ENCODE measurements at places on chromosomes 1 and 21. TPM values are rescaled to one million over a fixed set of nuclear protein-coding genes. Genes with fewer than 3 reads are reported as not detected.

- no peak overlapping the region for H3K4me3 ChIP-seq
- H3K27me3 ChIP-seq: no peaks in the 10 kb centered on the region
- no peak for DNase-seq
- no peak overlapping the region for H3K27ac ChIP-seq
- no peaks in the 10 kb centered on the region for H3K36me3 ChIP-seq
- no peaks in the 10 kb centered on the region for H3K4me1 ChIP-seq
Measured at GRCh38 chr1:29324771-29325351, 88.5 kb downstream of the PTPRU start.

- DNase-seq: no peak
- H3K27ac ChIP-seq: no peak overlapping the region
- H3K27me3 ChIP-seq: no peaks in the 10 kb centered on the region
Measured at GRCh38 chr1:52346653-52347052, 19.4 kb downstream of the CC2D1B start.

GRCh38 chr1:206769304-206769731, 1.3 kb upstream of the IL19 start:
- H3K27me3 ChIP-seq: peaks cover 59% of the 10 kb centered on the region
- no peak overlapping the region for H3K27ac ChIP-seq
- H3K4me1 ChIP-seq: peaks cover 9% of the 10 kb centered on the region
- no peak overlapping the region for H3K4me3 ChIP-seq

DNA sequence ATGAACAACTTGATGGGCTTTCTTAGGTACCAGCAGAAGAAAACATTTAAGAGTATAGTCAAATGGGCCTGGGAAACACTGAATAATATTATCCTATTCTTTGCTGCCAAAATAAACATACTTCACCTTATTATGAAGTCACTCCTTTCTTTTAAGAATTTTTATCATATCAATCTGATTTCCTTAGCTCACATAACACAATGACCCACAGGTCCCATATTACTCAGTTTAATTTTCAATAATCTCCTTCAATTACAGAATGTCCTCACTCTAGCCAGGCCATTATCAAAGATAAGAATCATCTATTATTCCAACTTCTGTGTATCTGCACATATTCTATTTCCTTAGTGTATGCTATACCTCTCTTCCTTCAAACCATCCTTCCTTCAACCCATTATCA, 63.0 kb downstream of the PIGK start:
- no peak overlapping the region for H3K4me3 ChIP-seq
- H3K36me3 ChIP-seq: peaks cover 41% of the 10 kb centered on the region
- H3K4me1 ChIP-seq: no peaks in the 10 kb centered on the region
- H3K27ac ChIP-seq: no peak overlapping the region

GRCh38 chr1:92864131-92864530, 32.3 kb downstream of the RPL5 start:
- no peak overlapping the region for H3K27ac ChIP-seq
- no peak overlapping the region for H3K4me3 ChIP-seq
- H3K4me1 ChIP-seq: peaks cover 4% of the 10 kb centered on the region

DNA sequence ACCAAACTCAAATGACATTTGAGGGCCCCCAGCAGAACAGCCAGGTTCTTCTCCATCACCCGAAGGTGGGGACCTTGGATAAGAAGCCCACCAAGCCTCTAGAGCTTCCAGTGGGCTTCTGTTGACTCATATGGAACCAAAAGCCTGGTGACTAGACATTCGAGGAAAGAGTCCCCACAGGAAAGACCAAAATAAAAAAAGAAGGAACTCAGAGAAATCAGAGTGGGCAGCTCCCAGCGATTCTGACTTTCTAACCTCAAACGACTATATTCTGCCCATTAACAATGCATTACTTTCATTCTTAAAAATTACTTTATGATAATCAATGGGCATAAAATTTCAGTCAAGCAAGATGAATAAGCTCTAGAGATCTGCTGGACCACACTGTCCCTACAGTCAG, 9.6 kb upstream of the CHIT1 start:
- no peak overlapping the region for H3K27ac ChIP-seq
- no peak for DNase-seq
- H3K27me3 ChIP-seq: peaks cover 29% of the 10 kb centered on the region
- H3K4me3 ChIP-seq: no peak overlapping the region

DNA sequence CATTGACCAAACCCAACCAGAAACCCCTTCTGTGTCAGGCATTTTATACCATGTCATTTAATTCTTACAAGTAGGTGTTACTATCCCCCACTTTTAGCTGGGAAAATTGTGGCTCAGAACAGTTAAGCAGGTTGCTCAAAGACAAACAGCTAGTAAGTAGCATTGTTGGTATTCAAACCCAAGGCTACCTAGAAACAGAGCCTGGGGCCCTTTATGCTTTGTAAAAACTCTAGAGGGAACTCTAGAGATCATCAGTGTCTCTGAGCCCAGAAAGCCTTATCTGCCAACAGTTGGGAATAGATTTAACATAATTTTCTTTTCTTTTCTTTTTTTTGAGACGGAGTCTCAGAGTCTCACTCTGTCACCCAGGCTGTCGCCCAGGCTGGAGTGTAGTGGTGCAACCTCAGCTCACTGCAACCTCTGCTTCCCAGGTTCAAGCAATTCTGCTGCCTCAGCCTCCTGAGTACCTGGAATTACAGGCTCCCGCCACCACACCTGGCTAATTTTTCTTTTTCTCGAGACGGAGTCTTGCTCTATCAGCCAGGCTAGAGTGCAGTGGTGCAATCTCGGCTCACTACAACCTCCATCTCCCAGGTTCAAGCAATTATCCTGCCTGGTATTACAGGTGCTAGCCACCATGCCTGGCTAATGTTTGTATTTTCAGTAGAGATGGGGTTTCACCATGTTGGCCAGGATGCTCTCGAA, 48.5 kb upstream of the OSBPL9 start:
- H3K4me3 ChIP-seq: no peak overlapping the region
- peak; percentile 46 for DNase-seq
- peaks cover 63% of the 10 kb centered on the region for H3K4me1 ChIP-seq
- no peaks in the 10 kb centered on the region for H3K36me3 ChIP-seq

DNA sequence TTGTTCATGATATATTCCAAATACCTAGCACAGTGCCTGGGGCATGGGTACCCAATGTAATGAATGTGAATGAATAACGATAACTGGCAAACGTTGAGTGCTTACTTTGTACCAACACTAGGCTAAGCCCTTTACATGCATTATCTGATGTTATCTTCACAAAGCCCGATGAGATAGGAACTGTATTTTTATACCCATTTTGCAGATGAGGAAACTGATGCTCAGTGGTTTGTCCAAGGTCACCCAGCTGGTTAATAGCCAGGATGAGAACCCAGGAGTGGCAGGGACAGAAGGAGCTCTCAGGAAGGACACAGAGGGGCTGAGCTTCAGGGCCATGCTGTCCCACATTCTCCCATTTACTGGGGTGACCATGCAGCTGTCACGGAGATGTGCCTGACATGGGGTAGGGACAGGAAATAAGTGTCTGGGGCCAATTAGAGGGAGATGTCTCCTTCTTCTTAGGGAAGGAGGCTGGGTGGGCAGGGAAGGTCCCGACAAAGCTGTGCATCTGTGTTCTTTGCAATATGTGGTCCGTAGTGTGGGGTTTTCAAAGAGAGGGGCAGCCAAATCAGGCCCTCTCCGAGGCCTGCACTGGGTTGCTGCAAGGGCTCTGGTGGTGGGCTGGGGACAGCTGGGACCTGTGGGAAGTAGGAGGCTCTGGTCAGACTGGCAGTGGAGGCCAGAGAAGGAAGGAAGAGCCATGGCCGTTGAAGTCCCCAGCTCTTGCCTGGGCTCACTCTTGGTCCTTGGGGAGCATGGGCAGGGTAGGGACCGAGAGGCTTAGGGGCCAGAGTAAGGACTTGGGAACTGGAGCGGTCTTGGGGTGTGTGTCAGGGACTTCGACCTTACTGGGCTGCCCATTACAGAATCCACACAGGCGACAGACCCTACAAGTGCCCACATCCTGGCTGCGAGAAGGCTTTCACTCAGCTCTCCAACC, 26.6 kb downstream of the A3GALT2 start:
- no peak overlapping the region for H3K4me3 ChIP-seq

DNA sequence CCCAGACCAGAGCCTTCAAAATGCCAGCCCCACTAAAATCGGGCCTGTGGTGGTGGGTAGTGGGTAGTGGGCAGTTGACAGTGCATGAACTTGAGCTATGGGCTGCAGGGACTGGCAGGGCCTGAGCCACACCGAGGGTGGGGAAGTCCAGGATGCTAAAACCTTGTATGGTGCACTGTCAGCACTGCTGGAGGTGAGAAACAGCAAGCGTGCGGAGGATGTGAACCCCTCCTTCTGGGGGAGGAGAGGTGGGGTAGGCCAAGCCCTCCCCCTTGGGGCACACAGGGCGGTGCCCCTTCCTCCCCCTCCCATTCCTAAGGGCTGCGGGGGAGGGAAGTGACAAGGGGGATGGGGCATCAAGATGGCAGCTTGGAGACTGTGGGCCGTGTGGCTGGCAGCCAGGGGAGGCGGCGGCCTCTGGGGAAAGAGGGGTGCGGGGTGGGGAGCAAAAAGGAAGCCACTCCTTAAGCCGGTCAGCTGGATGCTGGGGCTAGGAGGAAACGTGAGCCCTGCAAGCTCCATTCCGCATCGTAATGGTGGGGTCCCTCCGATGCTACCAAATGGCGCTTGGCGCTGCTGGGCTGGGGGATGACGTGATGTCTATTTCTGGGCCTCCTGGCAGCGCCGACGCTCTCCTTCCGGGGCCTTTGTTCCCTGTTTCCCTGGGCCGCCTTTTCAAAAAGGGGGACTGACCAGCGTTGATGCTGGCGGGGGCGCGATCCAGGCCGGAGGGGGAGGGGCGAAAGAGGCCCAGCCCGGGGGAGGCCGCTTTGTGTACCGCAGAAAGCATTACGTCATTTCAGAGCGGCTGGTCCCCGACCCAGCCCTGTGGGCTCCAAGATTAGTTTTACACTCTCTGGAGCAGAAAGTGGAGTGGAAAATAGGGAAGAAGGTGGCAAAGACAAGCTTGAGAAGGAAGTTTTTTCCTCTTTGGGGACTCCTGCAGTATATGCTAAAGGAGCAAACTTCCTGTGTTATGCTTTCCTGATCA, 809 bp downstream of the SYT11 start:
- no peaks in the 10 kb centered on the region for H3K36me3 ChIP-seq
- no peak for DNase-seq
- no peak overlapping the region for H3K27ac ChIP-seq
- peaks cover 27% of the 10 kb centered on the region for H3K27me3 ChIP-seq

DNA sequence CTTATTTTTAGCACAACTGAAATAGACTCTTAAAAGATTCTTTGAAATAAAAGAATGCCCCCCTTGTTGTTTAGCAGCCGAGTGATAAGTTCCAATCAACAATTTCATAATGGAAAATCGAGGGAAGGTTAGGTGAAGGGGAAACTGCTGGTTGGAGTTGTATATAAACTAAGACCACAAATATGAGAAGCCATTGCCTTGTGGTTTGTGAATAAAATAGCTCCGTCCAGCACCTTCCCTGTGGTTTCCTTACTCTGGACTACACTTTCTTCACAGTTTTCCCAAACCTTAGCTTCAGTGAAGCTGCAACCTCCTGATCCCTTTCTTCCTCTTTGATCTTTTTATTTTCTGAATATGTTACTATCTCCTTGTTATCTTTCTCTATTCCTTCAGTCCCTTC, 6.7 kb upstream of the RAB3GAP2 start:
- H3K27me3 ChIP-seq: peaks cover 31% of the 10 kb centered on the region
- no peak overlapping the region for H3K4me3 ChIP-seq
- H3K36me3 ChIP-seq: no peaks in the 10 kb centered on the region
- H3K27ac ChIP-seq: no peak overlapping the region
- 0 out of 2 replicates have a peak, but pooled peaks cover 4% of the 10 kb centered on the region for H3K4me1 ChIP-seq
- no peak for DNase-seq

DNA sequence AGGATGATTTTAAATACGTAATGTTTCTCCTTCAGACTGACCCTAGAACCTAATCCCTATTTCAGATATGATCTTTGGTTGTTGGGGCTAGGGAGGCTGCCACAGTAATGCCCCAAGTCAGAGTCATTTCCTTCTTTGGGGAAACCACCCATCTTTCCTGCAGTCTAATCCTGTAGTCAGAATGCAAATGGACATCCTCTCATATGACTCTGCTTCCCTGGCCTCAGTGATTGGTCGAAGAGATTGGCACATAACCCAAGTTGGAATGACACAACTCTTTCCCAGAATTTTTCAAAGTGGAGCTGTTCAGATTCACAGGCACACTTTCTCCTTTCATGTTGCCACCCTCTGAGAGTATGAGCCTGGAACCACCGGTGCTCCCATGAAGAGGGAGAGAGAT, 58.8 kb upstream of the ZNF644 start:
- no peak overlapping the region for H3K27ac ChIP-seq
- DNase-seq: peak; percentile 9
- H3K27me3 ChIP-seq: peaks cover 3% of the 10 kb centered on the region
- H3K36me3 ChIP-seq: no peaks in the 10 kb centered on the region

- no peak overlapping the region for H3K27ac ChIP-seq
- no peak for DNase-seq
- no peaks in the 10 kb centered on the region for H3K36me3 ChIP-seq
- no peak overlapping the region for H3K4me3 ChIP-seq
- H3K27me3 ChIP-seq: peaks cover 20% of the 10 kb centered on the region
- no peaks in the 10 kb centered on the region for H3K4me1 ChIP-seq
Measured at GRCh38 chr1:110125810-110126209, 13.6 kb downstream of the UBL4B start.

DNA sequence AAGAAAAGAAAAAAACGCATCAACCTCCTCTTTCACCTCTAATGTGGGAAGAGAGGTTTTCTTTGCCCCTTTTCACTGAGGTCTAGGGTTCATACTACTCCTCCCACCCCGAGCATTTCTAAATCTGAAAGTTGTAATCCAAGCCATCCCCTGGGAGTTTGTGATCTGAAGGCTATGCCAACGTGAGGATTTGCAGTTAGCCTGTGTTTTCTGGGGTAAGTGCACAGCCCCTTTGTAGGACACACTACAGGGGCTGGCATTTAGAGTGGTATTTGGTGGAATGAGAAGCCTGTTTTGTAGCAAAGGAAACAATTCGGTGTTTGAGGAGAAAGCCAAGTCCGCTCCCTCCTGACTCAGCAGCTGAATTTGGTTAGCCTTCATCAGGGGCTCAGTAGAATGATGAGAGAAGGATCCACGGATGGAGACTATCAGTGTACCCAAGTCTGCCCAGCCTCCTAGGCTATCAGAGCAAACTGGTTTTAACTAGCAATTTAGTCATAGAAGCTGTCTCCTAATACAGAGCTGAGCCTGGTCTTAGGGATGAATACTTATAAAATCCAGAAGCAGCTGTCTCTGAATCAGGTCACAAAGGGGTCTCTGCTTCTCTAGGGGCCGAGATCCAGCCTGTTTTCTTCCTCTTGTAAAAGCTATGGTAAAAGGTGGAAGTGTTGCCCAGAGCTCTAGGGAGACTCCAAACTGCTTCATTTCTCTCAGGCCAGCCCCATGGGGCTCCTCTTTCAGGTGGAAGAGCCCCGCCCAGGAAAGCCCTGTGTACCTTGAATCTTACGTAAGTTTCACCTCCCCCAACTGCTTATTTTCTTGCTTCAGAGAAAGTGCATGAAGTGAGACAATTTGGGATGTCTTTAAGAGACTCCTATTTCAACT, 2.1 kb downstream of the PCP4L1 start:
- H3K36me3 ChIP-seq: no peaks in the 10 kb centered on the region
- H3K4me3 ChIP-seq: no peak overlapping the region
- no peak overlapping the region for H3K27ac ChIP-seq
- DNase-seq: no peak

GRCh38 chr1:81029266-81029665, 771.5 kb upstream of the ADGRL2 start:
- H3K4me3 ChIP-seq: no peak overlapping the region
- H3K36me3 ChIP-seq: no peaks in the 10 kb centered on the region
- no peaks in the 10 kb centered on the region for H3K4me1 ChIP-seq
- no peak for DNase-seq
- no peak overlapping the region for H3K27ac ChIP-seq

S100A7A gene
- total RNA-seq: not detected

MX1 gene
- 12.6 TPM for total RNA-seq

DIRAS3 gene
- not detected for total RNA-seq
